ENCODE measurements at places on chromosomes 5 and 9.

DNA sequence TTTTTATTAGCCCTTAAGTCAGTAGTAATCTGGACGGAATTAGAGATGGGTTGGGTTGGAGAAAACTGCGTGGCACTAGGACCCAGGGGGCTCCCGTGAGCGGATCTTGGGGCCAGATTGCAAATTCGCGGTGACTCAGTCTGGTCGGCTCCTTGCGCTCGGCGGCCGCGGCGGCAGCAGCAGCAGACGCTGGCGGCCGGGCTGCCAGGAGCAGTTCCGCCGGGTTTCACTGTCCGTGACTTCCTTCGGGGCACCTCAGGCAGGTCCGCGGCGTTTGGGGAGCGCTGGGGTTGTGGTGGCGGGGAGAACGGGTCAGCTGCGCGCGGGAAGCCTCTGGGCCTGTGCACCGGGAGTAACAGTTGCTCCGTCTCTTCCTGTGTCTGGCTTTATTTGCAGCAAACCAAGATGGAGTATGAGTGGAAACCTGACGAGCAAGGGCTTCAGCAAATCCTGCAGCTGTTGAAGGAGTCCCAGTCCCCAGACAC lies 31.6 kb downstream of the TNPO1 start:
- peak; percentile 85 for DNase-seq

DNA sequence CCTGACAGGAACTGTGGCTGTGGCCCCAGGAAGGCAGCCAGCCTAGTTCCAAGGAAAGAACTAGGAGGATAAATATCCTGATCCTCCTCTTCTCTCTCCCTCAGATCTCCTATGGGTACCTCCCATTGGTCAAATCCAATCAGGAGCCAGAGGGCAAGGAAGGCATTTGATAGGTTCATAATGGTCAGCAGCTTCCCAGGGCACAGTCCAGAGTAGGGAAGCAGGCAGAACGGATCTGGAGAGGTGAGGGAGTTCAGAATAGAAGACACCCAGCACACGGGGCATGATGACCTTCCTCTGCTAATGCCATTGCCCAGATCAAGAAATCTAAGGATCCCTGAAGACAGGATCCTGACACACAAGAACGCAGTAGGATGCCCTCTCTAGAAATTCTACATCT lies 8.6 kb downstream of the ABLIM3 start:
- DNase-seq, result no peak

- no peak for DNase-seq
Measured at GRCh38 chr5:151450605-151451004, 3.2 kb downstream of the SLC36A1 start.

- DNase-seq, result no peak
Measured at GRCh38 chr5:151905557-151905961, 19.1 kb downstream of the GLRA1 start.

DNA sequence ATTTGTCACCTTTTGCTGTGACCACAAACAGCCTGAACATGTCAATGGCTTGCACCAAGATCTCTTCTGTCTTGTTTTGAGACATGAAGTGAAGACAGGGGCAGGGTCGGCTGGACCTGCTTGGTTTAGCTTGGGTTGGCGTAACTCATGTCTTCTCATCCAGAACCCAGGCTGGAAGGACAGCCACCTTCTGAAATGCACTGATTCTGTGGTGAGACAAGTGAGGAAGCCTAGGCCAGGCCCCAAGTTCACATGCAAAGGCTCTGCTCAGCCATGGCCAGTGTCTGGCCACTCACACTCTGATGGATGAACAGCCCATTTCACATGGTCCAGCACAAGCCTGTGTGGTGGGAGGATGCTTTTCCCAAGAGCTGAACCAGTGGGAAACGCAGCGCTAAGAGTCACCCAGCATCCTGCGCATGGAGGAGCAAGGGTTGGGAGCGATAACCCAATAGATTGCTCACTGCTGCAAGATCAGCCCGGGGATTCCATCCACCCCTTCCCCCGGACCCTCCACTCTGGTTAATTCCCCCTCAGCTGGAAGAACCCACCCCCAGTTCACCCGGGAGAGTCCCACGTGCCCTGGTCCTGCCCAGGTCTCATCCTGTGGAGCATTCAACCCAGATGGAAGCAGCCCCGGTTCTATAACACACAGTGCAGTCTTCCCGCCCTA lies 16.2 kb upstream of the MED10 start:
- no peak for DNase-seq

GRCh38 chr9:109391176-109391575 lies 70.3 kb upstream of the EPB41L4B start:
- DNase-seq, result no peak

- DNase-seq, result no peak
Measured at GRCh38 chr9:75545287-75545686, 345.2 kb upstream of the PCSK5 start.

DNA sequence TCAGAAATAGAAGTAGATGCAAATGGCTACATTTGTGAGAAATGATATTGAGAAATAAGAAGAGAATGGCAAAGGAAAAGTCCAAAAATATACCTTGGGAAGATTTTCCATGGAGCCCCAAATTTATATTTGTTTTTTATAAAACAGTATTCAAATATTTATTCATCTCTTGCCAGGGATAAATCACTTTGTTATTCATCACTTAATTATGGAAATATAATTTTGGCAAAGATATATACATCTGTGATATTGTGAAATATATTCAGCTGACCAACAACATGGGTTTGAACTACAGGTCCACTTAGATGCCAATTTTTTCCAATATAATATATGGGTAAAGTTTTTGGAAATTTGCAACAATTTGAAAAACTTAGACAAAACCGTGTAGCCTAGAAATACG lies 19.7 kb upstream of the RAPGEF6 start:
- DNase-seq, result no peak

DNA sequence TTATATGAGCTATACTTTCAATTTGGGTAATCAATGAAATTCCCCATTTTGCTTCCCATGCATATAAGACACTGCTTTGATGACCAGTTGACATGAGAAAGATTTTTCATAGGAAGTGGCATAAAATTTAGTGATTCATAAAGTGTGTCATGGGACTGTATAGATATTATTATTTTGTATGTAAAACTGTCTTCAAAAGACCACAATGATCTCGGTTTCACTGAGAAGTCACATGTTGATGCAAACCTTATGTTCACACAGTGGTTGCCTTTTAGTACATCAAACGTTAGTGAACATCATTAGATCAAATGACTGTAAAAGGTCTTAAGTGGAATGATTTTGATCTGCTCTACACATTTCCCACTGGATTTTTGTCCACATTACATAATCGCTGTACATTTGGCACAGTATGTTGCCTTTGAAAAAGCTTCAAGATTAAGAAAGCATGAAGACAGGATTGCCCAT lies 349.2 kb upstream of the MEF2C start:
- DNase-seq, result no peak

DNA sequence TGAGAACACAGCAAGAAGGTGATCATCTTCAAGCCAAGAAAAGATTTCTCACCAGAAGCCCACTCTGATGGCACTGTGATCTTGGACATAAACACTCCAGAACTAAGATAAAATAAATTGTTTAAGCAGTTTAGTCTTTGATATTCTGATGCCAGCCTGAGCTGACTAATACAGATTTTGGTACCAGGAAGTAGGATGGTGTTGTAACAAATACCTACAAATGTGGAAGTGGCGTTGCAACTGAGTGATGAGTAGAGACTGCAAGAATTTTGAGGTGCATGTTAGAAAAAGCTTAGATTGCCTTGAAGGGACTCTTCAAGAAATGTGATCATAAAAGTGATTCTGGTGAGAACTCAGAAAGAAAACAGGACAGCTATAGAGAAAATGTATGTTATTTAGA lies 592.4 kb upstream of the DAB2 start:
- no peak for DNase-seq

DNA sequence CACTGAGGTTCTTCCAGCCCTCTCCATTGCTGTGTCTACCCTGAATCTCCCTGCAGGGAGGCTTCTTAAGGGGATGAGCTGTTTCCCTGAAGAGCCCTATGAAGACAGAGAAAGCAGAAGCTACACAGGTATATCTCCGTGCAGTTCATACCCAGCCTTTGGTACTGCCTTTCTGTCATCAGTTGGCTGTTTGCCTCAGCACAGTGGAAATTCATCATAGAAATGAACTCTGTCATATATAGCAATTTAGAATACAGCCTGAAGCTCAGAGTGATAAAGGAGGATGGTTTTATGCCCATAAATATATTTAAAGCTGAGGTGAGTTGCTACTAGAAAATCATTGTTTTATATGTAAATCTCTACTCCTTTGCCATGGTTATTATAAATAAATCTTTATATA lies 42.6 kb upstream of the KCNN2 start:
- DNase-seq, result no peak

GRCh38 chr9:5485378-5486085 lies 24.8 kb upstream of the PDCD1LG2 start:
- no peak for DNase-seq

- no peak for DNase-seq
Measured at GRCh38 chr5:67581203-67581602, 384.6 kb upstream of the CD180 start.

DNA sequence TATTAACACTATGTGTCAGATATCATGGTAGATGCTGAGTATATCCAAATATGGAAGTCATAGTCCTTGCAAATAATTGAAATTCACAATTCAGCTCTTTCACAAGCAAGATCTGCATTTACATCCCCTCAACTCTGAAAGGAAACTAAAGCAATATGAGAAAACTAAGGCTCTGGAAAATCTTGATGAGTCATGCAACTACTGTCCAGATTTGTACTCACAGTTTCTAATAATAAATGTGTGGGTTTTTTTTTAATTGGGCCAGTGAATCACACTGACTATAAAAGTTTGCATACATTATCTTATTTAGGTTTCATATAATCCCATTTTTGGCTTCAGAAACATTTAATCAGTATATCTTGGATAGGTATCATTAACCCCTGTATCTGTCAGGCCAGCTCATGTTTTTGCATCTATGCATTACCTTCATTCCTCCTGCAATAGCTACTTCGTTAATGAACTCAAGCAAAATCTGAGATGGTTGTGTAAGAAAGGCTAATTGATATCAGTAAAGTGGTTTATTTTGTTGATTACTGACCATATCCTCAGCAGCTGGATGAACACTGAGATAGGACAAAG lies 58.7 kb upstream of the PRR16 start:
- DNase-seq, result no peak

DNA sequence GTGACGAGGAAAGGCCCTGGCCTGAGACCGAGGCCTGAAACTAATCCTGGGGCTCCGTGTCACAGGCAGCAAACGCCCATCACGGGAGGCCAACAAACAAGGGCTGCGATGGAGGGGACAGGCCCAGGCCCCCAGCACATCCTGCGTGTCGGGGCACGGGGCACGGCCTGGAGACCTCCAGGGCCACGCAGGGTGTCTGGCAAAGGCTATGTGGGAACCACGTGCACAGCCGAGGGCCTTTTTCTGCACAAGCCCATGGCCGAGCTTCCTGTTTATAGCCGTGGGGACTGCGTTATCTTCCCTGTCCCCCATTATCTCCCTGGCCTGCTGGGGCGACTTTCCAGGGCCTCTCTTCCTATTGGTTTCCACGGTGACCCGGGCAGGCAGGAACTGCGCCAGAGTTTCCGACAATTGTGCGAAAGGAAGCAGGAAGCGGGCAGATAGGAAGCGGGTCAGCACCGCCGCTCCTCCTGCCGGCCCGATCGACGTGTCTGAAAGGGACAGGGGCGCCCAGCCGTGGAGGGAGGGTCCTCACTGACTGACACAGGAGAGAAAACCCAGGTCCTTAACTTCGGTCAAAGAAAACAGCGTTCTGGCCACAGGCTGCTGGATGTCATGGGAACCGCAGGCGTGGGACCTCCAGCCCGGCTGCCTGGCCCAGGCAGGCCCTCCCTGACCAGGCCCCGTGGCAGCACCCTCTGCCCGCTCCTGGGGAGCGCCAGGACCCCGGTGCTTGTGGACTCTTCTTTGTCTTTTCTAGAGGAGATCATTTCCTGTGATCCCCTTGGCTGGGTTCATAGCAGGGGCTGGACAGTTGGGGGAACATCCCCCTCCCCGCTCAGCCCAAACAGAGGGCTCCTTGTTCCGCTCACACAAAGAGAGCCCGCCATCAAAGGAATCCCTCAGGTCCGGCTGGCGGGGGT lies 29.1 kb upstream of the SEC16A start:
- peak; percentile 77 for DNase-seq

- no peak for DNase-seq
Measured at GRCh38 chr9:134765785-134766184, 114.8 kb upstream of the FCN2 start.

GRCh38 chr5:56356836-56357160 lies 123.7 kb upstream of the ANKRD55 start:
- DNase-seq, result no peak

- no peak for DNase-seq
Measured at GRCh38 chr5:179143446-179143845, 83.3 kb downstream of the ZNF354C start.

GRCh38 chr9:68728731-68729130 lies 23.7 kb downstream of the PIP5K1B start:
- no peak for DNase-seq

DNA sequence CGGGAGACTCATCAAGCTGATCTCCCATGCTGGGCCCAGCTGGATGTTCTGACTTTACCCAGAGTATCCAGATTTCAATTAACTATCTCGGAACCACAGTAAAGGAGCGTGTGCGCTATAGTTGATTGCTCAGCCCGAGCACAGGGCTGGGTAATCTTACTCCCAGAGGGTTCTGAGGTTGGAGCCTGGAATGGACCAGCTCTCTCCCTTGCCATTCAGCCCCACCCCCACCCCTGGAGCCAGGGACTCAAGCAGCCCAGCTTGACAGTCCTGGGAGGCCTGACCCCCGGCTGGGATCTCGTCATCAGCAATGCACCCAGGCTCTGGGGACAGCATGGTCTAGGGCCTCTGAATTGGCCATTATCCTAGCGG lies 23.7 kb upstream of the PTGES start:
- no peak for DNase-seq

DNA sequence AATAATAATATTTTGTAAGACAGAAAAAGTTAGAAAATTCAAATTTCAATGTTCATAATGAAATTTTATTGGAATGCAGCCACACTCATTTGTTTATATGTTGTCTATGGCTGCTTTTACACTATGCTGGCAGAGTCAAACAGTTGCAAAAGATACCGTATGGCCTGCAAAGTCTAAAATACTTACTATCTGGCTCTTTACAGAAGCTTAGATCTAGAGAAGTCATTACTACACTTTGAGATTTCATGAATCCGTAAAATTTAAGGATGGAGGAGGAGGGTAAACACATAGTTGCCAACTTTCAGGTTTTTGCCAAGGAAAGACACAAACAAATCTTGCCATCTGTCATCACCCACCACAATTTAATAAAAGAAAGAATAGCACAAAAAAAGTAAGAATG lies 25.1 kb upstream of the PCSK1 start:
- no peak for DNase-seq

GRCh38 chr5:149254506-149254905 lies 17.2 kb upstream of the AFAP1L1 start:
- DNase-seq, result no peak

DNA sequence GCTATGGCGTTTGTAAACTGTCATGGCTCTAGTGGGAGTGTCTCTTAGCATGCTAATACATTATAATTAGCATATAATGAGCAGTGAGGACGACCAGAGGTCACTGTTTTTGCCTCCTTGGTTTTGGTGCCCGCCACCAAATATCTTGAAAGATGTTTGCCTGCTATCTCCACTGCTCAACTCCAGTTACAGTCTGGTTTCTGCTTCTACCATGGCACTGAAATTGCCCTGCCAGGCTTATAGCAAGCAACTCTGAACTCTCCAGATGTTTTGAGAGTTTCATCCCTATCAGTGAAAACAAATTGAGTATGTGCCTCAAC lies 122.1 kb upstream of the SPRY4 start:
- DNase-seq, result no peak
